Lower leg skin (tissue), 4 donors: ENCODE measurements at places on chromosomes 13 and 19. TPM values are rescaled to one million over a fixed set of nuclear protein-coding genes. Genes with fewer than 3 reads are reported as not detected.

Gene IGLON5
- total RNA-seq, result 0.27 TPM

DNA sequence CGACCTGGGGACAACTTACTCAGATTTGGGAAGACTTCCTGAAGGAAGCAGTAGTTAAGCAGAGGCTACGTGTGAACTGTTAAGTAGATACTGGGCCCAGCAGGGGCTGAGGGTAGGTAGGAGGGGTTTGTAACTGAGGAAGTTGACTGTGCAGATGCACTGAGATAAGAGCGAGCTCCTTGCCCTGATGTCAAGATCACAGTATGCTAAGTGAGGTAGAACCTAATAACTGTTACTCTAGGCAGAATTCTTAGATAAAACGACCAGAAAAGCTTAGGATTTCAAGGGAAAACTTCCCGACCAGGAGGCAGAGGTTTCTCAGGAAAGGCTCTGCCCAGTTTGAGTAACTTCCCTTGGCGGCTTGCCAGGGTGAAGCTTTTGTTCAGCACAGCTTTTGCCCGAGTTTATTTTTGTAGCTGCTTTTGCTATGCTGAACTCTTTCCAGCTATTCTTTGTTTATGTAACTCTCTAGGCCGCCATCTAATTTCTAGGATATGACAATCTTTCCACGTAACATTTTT lies 632.1 kb downstream of the DIAPH3 start:
- DNase-seq, result peak; percentile 56

DNA sequence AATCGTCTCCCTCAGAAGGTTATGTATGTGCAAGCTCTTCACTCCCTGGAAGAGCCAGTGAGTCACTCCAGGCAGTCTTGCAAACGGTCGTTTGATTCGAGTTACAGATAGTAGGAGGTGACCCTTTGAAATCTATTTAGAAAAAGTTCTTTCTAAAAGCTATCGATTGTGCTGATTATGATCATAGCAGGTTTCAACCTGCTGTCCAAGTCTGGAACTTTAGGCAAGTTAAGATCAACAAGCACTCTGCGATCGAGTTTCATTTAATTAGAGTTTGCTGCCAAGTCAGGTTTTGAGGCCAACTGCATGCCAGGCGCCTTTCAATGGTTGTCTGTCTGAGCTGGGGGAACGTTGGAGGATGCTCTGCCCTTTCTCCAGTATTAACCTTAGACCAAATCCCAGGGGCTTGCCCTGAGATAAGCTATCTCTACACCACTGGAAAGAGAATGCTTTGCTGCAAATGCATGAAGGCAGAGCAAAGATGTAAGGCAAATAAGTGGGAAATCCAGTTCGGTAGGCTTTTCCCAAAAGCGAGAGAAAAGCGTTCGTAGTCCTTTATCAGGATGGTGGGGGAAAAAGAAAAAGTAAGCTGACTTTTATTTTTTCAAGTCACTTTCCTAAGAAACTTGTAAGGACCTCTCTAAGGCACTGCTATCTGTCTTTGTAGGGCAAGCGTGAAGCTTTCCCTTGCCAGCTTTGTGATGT lies 287.5 kb downstream of the ATP8A2 start:
- no peak for DNase-seq

DNA sequence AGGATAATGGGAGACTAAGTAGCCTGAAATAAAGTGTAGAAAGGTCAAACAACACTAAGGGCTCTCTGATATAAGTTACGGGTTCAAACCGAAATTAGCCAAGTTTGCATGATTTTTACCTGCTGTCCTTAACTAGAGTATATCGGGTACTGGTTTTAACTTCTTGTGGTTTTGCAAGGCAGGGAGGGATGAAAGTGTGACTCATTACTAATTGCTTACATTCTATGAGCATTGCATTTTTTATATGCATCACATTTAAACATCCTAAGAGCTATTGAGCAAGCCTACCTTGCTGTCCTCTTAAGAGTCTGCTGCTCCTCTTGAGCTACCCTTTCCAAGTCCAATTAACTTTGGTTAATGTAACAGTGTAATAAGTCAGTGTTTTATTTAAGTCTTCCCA lies 415.4 kb downstream of the SLITRK5 start:
- no peak for DNase-seq

- DNase-seq, result no peak
Measured at GRCh38 chr19:50759886-50760285, 10.4 kb upstream of the GPR32 start.

Gene SYCN
- total RNA-seq, result not detected

DNA sequence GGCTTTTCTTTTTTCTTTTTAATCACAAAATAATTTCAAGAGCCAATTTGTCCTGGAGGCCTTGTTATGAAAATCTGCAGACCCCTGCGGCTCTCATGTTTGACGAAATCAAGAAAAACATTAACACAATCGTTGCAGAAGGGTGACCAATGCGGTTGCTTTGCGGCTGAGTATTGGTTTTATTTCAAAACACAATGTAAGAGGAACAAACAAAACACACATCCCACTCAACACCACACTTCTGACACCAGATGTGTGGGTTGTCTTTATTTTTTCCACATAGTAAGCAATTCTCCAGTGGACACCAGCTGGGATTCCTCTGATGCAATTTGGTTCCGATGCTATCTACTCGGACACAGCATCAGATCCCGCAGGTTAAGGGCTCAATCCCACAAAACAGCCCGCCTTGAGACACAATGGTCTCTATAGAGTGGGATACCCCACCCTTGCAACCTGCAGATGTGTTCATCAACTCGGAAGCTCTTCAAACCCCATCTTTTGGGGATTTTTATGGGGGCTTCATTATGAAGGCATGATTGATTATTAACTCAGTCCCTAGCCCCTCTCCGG lies 21.9 kb upstream of the CCDC124 start:
- no peak for DNase-seq

DNA sequence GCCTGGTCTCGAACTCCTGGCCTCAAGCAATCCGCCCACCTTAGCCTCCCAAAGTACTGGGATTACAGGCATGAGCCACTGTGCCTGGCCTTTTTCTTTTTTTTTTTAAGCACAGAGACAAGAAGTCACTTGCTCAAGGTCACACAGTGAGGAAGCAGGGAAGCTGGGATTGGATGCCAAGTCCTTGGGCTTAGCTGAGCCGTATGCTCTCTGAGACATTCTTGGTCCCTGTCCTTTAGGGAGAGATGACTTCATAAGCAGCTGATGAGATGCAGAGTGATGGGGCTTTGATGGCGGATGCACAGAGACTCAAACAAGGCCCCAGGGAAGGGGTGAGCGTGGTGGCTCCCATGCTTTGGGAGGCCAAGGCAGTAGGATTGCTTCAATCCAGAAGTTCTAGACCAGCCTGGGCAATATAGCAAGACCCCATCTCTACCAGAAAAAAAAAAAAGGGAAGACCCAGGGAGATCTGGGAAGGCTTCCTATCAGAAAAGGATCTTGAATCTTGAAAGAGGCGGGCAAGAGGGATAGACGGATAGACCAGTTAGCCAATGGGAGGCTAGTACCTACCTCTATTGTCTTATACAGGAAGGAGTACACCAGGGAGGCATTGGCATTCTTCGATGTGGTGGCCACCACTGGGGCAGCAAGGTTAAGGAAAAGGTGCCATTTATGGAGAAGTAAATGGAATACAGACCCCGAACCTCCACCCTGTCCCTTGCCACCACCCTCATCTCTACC lies 3.9 kb downstream of the AP1M2 start:
- DNase-seq, result no peak

Gene PSG3
- not detected for total RNA-seq

DNA sequence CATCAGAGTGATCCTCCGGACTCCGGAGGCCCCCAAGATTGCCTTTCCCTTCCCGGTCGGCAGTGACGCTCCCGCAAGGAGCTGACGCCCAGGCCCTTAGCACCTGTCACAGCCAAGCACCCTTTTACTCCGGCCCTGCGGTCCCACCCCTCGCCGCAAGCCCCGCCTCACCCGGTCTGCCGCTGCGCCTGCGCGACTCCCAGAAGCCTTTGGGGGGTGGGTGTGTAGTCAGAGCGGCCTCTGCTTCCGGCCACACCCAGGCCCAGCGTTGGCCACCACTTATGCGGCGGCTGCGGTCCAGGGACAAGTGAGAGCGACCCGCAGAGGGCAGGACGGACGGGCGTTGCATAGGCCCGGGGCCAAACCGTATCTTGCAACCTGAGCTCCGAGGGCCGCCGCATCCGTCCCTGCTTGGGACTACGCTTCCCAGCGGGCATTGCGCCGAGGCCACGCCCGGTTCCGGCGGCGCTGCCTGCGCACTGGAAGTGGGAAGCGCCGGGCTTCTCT lies 441 bp upstream of the ZFP28 start:
- DNase-seq, result peak; percentile 84

- no peak for DNase-seq
Measured at GRCh38 chr19:45041125-45041524, 2.3 kb downstream of the CLASRP start.

Gene RXFP2
- 0.19 TPM for total RNA-seq

- DNase-seq, result no peak
Measured at GRCh38 chr19:58001895-58002369, 688 bp downstream of the ZNF606 start.

DNA sequence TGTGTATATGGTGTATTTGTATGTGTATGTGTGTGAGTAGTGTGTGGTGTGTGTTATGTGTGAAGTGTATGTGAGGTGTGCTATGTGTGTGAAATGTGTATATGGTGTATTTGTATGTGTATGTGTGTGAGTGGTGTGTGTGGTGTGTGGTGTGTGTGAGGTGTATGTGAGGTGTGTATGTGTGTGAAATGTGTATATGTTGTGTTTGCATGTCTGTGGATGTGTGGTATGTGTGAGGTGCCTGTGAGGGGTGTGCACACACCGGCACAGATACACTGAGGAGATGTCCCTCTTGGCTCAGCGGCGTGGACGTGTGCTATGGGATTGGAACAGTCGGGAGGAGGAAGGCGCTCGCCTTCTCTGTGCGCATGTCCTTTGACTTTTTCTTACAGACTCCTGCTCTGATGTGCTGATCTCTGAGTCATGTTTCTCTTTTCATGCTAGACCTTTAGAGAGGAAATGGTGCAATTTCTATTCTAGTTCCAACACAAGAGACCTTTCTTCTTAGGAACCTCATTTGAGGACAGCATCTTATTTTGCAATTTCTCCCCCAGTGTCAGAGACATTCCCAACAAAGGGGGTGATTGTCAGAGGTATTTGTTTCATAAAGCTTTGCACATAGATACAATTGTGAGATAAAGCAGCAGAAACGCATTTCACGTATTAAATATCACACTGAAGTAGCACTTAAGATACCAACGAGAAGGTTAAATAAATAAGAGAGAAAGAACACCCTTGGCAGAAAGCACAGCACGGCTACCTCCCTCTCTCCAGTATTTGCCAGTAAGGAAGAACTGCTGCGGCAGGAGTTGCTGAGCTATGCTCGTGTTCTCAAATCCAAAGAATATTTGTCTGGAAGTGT lies 11.3 kb upstream of the TNFRSF19 start:
- peak; percentile 42 for DNase-seq

Gene ZNF681
- 2.2 TPM for total RNA-seq

GRCh38 chr13:67120872-67121531 lies 109.1 kb downstream of the PCDH9 start:
- DNase-seq, result no peak

GRCh38 chr13:51802631-51803418 lies 1.1 kb downstream of the DHRS12 start:
- no peak for DNase-seq
